ENCODE measurements at places on chromosomes 3 and 15.
A peak's percentile ranks its signal among the peaks of the same experiment; 100 is the strongest.

- no peaks in the 10 kb centered on the region for H3K36me3 ChIP-seq
- no peak overlapping the region for H3K4me3 ChIP-seq
- no peaks in the 10 kb centered on the region for H3K27me3 ChIP-seq
- H3K4me1 ChIP-seq = no peaks in the 10 kb centered on the region
- H3K27ac ChIP-seq = no peak overlapping the region
These were observed 70.3 kb downstream of the SCN5A start for GRCh38 chr3:38579141-38579540.

DNA sequence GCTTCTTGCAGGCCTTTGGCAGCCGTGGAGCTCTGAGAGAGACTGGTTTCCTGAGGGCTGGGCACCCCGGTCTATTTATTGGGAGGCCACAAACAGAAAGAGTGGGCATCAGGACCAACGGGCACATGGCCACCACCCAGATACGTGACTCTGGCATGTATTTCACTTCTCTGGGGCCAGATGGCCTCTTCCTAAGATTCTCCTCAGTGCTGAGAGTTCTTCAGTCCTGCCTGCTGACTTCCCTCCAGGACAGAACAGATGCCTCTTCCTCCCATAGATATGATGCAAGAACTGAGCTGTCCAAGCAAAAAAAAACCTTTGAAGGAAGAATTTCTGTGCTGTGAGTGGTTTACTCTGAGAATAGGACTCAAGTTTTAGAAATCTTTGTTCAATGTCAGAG lies 107.7 kb downstream of the IGF2BP2 start:
- H3K27ac ChIP-seq = no peak overlapping the region
- H3K27me3 ChIP-seq = no peaks in the 10 kb centered on the region
- no peak overlapping the region for H3K4me3 ChIP-seq
- DNase-seq = no peak
- peaks cover 3% of the 10 kb centered on the region for H3K4me1 ChIP-seq

DNA sequence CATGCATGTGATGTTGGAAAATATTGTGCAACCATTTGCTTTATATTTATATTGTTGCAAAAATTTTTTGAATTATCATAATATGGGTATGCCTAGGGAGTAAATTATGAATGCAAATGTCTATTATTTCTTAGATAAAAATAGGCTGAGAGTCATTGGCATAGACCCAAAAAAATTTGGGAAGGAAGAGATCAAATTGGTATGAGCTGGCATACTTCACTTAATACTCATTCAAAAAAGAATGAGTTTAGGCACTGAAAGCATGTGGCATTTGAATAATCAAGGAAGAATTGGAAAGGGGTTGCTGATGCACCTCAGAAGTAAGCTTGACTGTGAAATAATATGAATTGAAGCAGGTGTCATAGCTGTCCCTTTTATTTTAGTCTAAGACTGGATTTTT lies 764.0 kb upstream of the DPPA4 start:
- H3K4me1 ChIP-seq = no peaks in the 10 kb centered on the region
- no peak overlapping the region for H3K4me3 ChIP-seq
- no peaks in the 10 kb centered on the region for H3K36me3 ChIP-seq
- H3K27me3 ChIP-seq = no peaks in the 10 kb centered on the region
- no peak overlapping the region for H3K27ac ChIP-seq
- DNase-seq = no peak

DNA sequence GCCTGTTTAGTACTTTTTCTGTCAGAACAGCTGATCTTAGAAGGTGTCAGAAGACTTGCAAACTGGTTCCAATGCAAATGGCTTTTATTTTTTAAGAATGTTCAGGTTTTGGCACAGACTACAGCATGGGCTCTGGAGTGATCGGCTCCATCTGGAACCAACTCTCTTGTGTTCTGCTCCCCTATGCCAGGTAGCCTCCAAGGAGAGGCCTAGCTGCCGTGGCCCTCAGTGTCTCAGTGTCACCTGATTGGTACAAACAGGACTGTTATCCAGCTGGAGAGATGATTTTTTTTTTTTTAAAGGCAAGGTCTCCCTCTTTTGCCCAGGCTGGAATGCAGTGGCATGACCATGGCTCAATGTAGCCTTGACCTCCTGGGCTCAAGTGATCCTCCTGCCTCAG lies 183.1 kb downstream of the SV2B start:
- DNase-seq = no peak
- no peak overlapping the region for H3K27ac ChIP-seq
- H3K36me3 ChIP-seq = no peaks in the 10 kb centered on the region
- no peaks in the 10 kb centered on the region for H3K4me1 ChIP-seq
- H3K4me3 ChIP-seq = no peak overlapping the region

- H3K36me3 ChIP-seq = no peaks in the 10 kb centered on the region
- H3K4me1 ChIP-seq = no peaks in the 10 kb centered on the region
- H3K27ac ChIP-seq = no peak overlapping the region
- no peak overlapping the region for H3K4me3 ChIP-seq
- no peak for DNase-seq
- H3K27me3 ChIP-seq = no peaks in the 10 kb centered on the region
These were observed 41.9 kb upstream of the TUBGCP5 start for GRCh38 chr15:23081271-23081670.

DNA sequence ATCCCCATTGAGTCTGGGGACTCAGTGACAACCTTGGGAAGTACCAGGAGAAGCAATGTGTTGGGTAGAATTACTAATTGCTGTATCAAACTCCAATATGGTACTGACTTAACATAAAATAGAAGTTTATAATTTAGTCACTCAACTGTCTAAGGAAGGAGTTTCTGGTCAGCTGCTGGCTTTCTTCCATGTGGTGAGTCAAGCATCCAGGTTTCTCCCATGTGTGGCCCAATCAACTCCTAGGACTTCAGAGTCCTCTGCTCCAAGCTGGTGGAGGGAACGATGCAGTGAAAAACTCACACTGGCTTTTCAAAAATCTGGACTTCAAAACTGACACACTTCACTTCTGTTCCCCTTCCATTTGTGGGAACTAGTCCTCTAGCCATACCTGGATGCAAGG lies 25.2 kb downstream of the WNT5A start:
- H3K36me3 ChIP-seq = no peaks in the 10 kb centered on the region
- H3K4me3 ChIP-seq = no peak overlapping the region
- no peaks in the 10 kb centered on the region for H3K4me1 ChIP-seq
- H3K27me3 ChIP-seq = no peaks in the 10 kb centered on the region
- no peak overlapping the region for H3K27ac ChIP-seq

DNA sequence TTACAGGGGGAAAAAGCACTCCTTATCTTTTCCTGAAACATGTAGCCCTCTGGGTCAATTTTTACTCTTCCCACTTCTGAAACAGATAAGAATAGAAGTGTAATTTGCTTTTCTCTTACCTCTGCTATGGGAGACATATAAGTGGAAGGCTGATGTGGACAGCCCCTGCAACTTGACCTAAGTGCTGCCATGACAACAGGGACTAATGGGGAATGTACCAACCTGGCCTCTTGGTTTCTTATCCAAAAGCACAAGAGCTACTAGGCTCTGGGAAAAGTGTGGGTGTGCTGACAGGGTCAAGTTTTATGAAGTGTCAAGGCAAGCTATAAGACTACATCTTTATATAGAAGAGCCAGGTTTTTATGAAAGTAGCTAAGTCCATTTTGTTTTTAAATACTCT lies 1246.5 kb downstream of the OTOL1 start:
- no peak overlapping the region for H3K27ac ChIP-seq
- no peaks in the 10 kb centered on the region for H3K4me1 ChIP-seq
- H3K27me3 ChIP-seq = no peaks in the 10 kb centered on the region
- H3K4me3 ChIP-seq = no peak overlapping the region
- no peaks in the 10 kb centered on the region for H3K36me3 ChIP-seq

GRCh38 chr15:92161039-92161670 lies 232.5 kb upstream of the ST8SIA2 start:
- H3K4me1 ChIP-seq = no peaks in the 10 kb centered on the region
- H3K4me3 ChIP-seq = no peak overlapping the region
- H3K27ac ChIP-seq = no peak overlapping the region
- H3K27me3 ChIP-seq = no peaks in the 10 kb centered on the region
- no peak for DNase-seq
- H3K36me3 ChIP-seq = no peaks in the 10 kb centered on the region

GRCh38 chr3:160941885-160942494 lies 163.2 kb downstream of the B3GALNT1 start:
- H3K36me3 ChIP-seq = no peaks in the 10 kb centered on the region
- DNase-seq = peak; percentile 73
- no peaks in the 10 kb centered on the region for H3K4me1 ChIP-seq
- no peak overlapping the region for H3K27ac ChIP-seq

- DNase-seq = no peak
- no peaks in the 10 kb centered on the region for H3K36me3 ChIP-seq
- H3K27ac ChIP-seq = no peak overlapping the region
- H3K27me3 ChIP-seq = no peaks in the 10 kb centered on the region
- no peak overlapping the region for H3K4me3 ChIP-seq
These were observed 130.6 kb downstream of the ISL2 start for GRCh38 chr15:76467136-76467535.

GRCh38 chr15:70267879-70268278 lies 170.2 kb upstream of the TLE3 start:
- H3K27ac ChIP-seq = no peak overlapping the region
- peaks cover 56% of the 10 kb centered on the region for H3K4me1 ChIP-seq
- no peaks in the 10 kb centered on the region for H3K27me3 ChIP-seq
- no peaks in the 10 kb centered on the region for H3K36me3 ChIP-seq

DNA sequence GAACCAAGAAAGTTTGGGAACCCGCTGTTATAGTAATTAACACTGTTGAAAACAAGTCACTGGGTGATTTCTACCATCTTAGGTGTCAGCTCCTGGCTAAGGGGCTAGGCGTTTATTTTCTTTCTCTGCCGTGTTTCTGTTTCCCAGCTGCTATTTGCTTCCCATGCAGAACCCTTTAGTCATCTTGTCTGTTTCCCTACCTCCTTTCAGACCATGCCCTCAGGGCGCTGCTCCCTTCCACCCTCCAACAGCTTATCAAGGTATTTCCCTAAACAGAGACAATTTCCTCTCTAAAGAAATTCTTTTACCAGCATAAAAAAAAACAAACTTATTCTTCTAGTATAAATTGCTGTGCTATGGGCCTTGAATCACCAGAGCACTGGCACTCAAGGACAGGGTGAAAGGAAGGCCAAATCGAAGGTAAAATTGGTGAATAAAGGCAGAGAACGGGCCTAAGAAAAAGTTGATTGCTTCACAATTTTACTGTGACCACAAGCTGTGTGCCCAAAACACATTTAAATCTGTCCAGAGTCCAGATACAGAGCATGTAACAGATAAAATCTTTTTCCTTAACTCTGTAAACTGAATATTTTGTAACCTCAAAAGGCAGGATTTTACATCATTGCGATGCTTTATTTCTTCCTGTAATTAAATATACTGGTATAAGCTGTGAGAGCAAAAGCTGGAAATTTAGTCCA lies 319.2 kb downstream of the ZNF621 start:
- no peak overlapping the region for H3K27ac ChIP-seq
- H3K36me3 ChIP-seq = no peaks in the 10 kb centered on the region
- no peak overlapping the region for H3K4me3 ChIP-seq
- no peaks in the 10 kb centered on the region for H3K4me1 ChIP-seq

DNA sequence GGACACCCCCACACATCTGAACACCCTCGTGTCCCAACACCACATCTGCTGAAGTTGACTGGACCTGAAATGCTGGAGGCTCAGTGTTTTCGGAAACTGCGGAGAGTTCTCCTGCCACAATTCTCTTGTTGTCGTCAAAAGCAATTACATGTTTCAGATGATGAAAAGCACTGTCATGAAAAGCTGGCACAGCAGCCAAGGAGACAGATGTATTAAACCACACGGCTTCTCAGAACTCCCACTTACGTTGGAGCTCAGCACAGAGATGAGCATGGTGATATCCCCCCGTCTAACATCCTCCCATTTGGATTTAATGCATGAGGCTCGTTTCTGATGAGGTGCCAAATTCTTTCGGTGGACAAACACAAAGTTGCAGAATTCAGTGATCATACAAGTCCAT lies 180.1 kb downstream of the RORA start:
- no peak overlapping the region for H3K4me3 ChIP-seq
- H3K4me1 ChIP-seq = no peaks in the 10 kb centered on the region
- no peak for DNase-seq

- H3K4me1 ChIP-seq = no peaks in the 10 kb centered on the region
- DNase-seq = no peak
- H3K27ac ChIP-seq = no peak overlapping the region
- H3K36me3 ChIP-seq = no peaks in the 10 kb centered on the region
- H3K27me3 ChIP-seq = no peaks in the 10 kb centered on the region
These were observed 83.2 kb upstream of the ADAMTSL3 start for GRCh38 chr15:83570756-83571155.

DNA sequence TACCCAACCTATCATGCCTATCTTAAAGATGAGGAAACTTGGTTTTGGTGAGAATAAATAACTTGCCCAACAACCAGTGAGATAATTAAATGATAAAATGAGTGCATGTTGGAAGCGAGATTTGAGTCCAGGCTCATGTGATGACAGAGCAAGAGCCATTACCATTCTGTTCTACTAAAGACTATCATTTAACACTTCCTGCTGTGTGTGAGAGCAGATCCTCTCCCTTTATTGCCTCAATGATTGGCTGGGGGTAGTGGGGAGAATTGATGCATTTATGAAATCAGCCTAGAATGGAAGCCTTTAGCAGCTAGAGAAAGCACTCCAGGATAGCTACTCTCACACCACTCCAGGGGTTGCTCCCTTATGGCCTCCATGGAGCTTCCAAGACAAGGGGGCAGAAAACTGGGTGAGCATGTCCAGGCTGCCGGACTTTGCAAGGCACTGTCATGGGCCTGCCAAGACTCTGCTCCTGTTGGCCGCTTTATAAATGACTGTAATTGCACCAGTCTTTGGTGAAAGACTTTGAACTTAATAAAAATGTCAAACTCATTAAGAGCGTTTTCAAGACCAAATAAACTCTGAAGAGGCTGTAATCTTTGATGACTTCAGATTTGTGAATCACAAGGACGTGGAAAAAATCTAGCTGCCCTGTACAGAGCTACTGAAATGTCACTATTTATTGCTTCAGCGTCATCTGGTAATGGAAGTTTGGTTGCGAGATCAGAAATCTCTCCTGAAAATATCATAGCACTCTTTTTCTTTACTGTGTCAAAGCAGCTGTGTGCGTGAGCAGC lies 209.1 kb upstream of the NR2E3 start:
- DNase-seq = no peak
- no peaks in the 10 kb centered on the region for H3K27me3 ChIP-seq
- H3K4me3 ChIP-seq = no peak overlapping the region
- H3K36me3 ChIP-seq = no peaks in the 10 kb centered on the region

GRCh38 chr3:115838786-115839185 lies 215.5 kb downstream of the GAP43 start:
- H3K4me1 ChIP-seq = no peaks in the 10 kb centered on the region
- H3K36me3 ChIP-seq = no peaks in the 10 kb centered on the region
- H3K4me3 ChIP-seq = no peak overlapping the region
- DNase-seq = no peak

GRCh38 chr3:141553055-141553454 lies 66.2 kb downstream of the RASA2 start:
- DNase-seq = no peak
- H3K27me3 ChIP-seq = no peaks in the 10 kb centered on the region
- peaks cover 5% of the 10 kb centered on the region for H3K4me1 ChIP-seq
- H3K27ac ChIP-seq = no peak overlapping the region
- peaks cover 6% of the 10 kb centered on the region for H3K36me3 ChIP-seq
- H3K4me3 ChIP-seq = no peak overlapping the region

GRCh38 chr15:45180201-45180600 lies 7.6 kb downstream of the SHF start:
- no peaks in the 10 kb centered on the region for H3K36me3 ChIP-seq
- H3K27ac ChIP-seq = no peak overlapping the region
- no peaks in the 10 kb centered on the region for H3K27me3 ChIP-seq
- H3K4me3 ChIP-seq = no peak overlapping the region

Measured in kidney (tissue), 22 donors.